NCI-H1417 (cell line): ENCODE measurements at places on chromosomes 2 and 18.

GRCh38 chr2:65786007-65786717 lies 353.8 kb upstream of the SPRED2 start:
- DNase-seq, result no peak

DNA sequence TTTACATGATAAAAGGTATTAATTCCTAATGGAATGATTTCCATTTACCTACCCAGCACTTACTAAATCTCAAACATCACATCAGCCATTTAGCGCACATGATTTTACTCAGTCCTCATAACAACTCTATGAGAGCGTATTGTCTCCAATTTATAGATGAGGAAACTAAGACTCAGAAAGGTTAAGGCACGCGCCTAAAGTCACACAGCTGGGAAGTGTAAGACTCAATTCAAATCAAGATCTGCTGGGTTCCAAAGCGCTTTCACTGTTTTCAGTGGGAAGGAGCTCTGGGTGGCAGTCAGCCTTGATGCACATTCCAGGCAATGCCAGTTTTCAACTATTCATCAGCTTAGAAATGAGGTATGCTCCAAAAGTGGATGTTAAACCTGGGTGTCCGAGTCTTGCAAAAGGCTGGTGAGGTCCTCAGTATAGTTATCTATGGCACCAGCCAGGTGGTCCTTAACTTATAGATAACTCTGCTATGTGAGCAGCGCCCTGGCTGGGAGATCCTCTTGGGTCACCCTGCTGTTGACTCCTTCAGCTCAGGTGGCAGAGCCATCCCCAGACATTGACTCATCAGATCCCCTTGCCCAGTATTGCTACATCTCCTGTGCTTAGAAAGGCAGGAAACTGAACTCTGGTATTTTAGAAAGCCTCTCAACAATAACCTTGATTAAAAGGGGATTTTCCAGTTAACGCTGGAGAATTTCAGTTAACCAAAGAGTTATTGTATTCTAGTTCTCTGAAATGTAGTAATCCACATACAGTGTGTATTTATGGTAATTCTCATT lies 47.1 kb downstream of the SLC4A1AP start:
- no peak for DNase-seq

GRCh38 chr2:211611061-211611518 lies 927.5 kb downstream of the ERBB4 start:
- peak; percentile 44 for DNase-seq

DNA sequence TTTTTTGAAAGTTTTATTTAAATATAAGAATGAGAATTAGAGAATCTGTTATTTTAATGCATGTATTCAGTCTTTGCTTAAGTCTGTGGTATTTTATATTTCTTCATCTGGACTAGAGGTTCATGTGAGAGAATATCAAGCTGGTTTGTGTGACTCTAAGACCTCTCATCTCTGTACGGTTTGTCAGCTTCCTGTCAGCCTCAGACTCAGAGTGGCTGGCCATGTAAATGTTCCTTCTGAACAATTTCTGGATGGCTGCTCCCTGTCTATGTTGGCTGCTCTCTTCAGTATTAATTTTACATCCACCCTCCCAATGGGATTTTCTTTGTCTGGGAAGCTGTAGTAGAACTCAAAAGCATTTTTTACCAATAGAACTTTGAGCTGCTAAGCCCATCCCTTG lies 225.3 kb upstream of the THUMPD2 start:
- DNase-seq, result no peak

- no peak for DNase-seq
Observed at GRCh38 chr2:76128622-76129021, 417.9 kb upstream of the GCFC2 start.

DNA sequence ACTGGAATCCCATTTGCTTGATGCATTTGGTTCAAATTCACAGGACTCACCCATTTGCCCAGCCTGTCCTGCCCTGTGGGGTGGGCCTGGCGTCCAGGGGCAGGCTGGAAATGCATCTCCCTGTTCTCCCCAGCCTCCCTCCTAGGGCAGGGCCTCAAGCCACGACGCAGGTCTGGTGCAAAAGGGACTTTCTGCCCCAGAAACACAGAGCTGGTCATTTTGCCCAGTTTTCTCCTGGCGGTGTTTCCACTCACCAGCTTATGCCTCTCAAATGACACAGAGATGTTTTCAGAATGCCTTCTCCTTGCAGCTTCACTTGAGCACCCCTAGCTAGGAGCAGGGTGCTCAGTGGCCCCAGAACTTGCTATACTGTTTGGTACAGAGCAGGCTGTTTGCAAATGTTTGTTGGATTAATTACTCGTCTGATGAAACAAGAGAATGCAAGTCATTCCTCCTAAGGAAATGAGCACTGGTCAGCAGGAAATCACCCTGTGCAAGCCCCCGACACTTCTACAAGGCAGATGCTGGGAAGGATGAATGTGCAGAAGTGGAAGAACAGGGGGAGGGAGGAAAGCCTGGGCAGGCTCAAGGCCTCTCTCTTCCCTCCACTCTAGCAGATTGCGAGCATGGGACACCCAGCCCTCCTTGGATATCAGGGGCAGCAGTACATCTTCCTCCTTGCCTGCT lies 164.3 kb upstream of the APCDD1 start:
- no peak for DNase-seq

- DNase-seq, result no peak
Observed at GRCh38 chr18:25815659-25816058, 274.8 kb downstream of the SS18 start.

DNA sequence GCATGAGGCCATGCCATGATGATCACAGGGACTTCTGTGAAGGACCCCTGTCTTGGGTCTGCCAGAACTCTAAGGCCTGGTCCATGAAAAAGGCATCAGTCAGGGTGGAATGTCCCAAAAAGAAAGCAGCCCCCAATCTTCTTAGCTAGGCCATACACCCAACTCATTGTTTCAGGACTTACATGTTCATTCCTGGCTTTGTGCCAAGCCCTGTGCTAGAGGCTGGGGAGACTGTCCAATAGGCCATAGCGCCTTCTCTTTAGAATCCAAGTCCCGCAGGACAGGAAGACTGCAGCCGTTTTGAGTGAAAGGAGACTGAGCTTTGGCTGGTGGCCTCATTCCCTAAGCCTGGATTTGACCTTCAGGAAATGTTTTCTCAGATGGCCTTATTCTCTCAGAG lies 247.3 kb downstream of the PRKCE start:
- DNase-seq, result no peak

DNA sequence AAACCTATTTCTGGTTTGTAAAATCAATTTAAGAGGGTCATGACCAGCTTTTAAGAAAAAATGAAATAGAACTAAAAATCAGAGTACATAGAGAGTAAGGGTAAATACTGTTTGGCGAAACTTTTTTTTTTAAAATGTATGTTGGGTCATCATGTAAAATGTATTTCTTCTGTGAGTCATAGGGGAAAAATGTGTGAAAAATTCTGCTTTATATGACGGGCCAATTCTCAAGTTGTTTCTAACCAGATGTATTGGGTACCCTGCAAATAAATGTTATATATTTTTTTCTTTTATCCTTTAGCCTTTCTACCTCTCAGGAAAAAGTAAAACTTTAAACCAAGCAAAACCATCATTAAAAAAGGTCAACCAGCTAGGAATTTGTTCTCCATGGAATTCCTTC lies 13.9 kb downstream of the AFTPH start:
- DNase-seq, result no peak

- DNase-seq, result no peak
Observed at GRCh38 chr18:44065206-44065605, 615.5 kb upstream of the SETBP1 start.

GRCh38 chr2:80519699-80520291 lies 215.2 kb upstream of the LRRTM1 start:
- DNase-seq, result no peak

DNA sequence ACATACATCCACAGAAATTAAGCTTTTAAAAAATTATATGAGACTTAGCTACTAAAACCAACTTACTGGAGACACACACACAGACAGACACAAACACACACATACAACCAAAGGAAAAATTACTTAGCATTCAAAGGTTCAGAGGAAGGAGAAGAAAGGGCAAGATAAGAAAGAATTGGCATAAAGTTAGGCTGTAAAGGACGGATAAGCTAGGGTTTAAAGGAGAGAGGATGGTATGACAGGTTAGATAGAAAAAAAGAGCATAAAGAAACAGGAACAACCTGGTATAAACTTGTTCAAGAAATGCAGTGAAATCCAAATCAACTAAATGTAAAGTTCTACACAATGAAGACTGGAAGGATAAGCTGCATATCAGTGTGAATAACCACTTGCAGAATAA lies 73.4 kb downstream of the SLC66A3 start:
- no peak for DNase-seq

DNA sequence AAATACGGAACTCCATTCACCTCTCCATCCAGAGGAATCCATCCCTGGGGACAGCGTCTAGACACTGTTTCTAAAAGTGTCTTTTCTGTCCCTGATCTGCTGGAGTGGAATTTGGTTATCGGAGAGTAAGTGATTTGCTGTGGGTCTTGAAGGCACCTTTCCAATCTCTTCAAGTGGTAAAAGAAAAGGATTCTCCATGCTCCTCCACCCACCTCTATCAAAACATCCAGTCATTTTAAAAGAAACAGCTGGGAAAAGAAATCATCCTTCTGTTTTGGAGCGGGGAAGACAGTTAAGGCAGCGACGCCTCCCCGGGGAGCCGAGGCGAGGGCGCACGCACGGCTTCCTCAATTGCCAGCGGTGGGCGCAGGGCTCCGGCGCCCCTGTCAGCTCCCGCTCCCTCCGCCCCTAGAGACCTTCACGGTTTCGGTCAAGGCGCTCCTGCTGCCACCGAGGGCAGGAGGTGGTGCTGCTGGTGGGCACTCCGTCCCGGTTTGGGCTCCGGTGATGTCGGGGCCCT lies 547 bp downstream of the SLC35F5 start:
- DNase-seq, result no peak

DNA sequence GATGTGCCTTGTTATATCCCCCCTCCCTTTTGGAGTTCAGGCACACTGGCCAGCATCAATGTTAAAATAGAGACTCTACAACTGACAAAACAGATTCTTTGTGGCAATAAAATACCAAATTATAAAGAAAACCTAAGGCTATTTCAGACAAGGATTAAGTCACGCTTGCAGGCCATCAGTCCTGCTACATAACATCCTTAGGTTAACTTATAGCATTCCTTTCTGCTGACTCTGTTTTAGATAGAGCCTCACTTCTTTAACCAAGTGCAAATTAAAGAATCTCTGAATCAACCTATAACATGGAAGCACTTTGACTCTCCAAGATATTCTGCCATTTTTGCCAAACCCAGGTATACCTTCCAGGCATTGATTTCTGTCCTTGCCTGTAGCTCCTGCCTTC lies 784.6 kb downstream of the RNF144A start:
- no peak for DNase-seq
